Activated CD8-positive, alpha-beta T cell treated with anti-CD3 and anti-CD28 coated beads, Interleukin-2, amount 10 ng/mL, durations not matched to agents 7 days and 5 days (primary cell): ENCODE measurements at places on chromosomes 16 and 17.

GRCh38 chr17:72730077-72730476, 362.4 kb downstream of the SLC39A11 start:
- no peak for DNase-seq
- peaks cover 32% of the 10 kb centered on the region for H3K4me1 ChIP-seq
- no peak overlapping the region for H3K4me3 ChIP-seq
- H3K36me3 ChIP-seq: no peaks in the 10 kb centered on the region
- H3K27me3 ChIP-seq: no peaks in the 10 kb centered on the region
- no peak overlapping the region for H3K27ac ChIP-seq

- H3K36me3 ChIP-seq: no peaks in the 10 kb centered on the region
- no peaks in the 10 kb centered on the region for H3K4me1 ChIP-seq
- no peak overlapping the region for H3K27ac ChIP-seq
- H3K4me3 ChIP-seq: no peak overlapping the region
- no peak for DNase-seq
Observed at GRCh38 chr16:49341706-49342105, 31.9 kb upstream of the C16orf78 start.

GRCh38 chr16:4624827-4625559, 367 bp downstream of the MGRN1 start:
- H3K27ac ChIP-seq: peak overlapping the region; percentile 97
- peaks cover 36% of the 10 kb centered on the region for H3K4me1 ChIP-seq
- H3K4me3 ChIP-seq: peak overlapping the region; percentile 99
- no peaks in the 10 kb centered on the region for H3K27me3 ChIP-seq
- peaks cover 24% of the 10 kb centered on the region for H3K36me3 ChIP-seq
- DNase-seq: peak; percentile 77

DNA sequence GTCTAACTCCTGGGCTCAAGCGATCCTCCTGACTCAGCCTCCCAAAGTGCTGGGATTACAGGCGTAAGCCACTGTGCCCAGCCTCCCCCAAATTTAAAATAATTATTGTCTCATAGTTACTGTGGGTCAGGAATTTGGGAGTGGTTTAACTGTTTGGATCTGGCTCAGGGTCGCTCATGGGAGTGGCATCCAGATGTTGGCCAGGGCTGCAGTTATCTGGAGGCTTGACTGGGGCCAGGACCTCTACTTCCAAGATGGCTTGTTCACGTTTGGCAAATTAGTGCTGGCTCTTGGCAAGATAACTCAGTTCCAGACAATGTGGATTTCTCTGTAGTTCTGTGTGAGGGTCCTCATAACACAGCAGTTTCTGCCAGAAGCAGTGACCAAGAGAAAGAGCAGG, 8.0 kb downstream of the TEN1 start:
- H3K4me3 ChIP-seq: no peak overlapping the region
- H3K4me1 ChIP-seq: no peaks in the 10 kb centered on the region
- H3K27me3 ChIP-seq: no peaks in the 10 kb centered on the region
- no peak overlapping the region for H3K27ac ChIP-seq

- H3K4me1 ChIP-seq: peaks cover 23% of the 10 kb centered on the region
- no peak overlapping the region for H3K27ac ChIP-seq
- peaks cover 68% of the 10 kb centered on the region for H3K36me3 ChIP-seq
- no peak overlapping the region for H3K4me3 ChIP-seq
- no peaks in the 10 kb centered on the region for H3K27me3 ChIP-seq
Observed at GRCh38 chr17:58092101-58092796, 9.0 kb downstream of the DYNLL2 start.

- peak overlapping the region; percentile 99 for H3K4me3 ChIP-seq
- H3K4me1 ChIP-seq: peaks cover 50% of the 10 kb centered on the region
- H3K27me3 ChIP-seq: no peaks in the 10 kb centered on the region
- H3K36me3 ChIP-seq: peaks cover 42% of the 10 kb centered on the region
- DNase-seq: peak; percentile 73
- H3K27ac ChIP-seq: peak overlapping the region; percentile 90
Observed at GRCh38 chr17:74749279-74750038, 1.0 kb downstream of the NHERF1 start.

DNA sequence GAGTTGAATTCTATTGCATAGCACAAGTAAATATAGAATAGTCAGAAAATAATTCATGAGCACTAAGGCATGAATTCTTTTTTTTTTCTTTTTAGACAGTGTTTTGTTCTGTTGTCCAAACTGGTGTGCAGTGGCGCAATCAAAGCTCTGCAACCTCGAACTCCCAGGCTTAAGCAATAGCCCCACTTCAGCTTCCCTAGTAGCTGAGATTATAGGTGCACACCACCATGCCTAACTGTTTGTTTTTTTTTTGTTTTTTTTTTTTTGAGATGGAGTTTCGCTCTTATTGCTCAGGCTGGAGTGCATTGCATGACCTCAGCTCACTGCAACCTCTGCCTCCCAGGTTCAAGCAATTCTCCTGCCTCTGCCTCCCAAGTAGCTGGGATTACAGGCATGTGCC, 16.6 kb downstream of the TUBD1 start:
- DNase-seq: no peak
- no peaks in the 10 kb centered on the region for H3K27me3 ChIP-seq
- H3K36me3 ChIP-seq: peaks cover 28% of the 10 kb centered on the region
- no peak overlapping the region for H3K27ac ChIP-seq

GRCh38 chr17:79258041-79258440, 183.4 kb downstream of the ENGASE start:
- no peak overlapping the region for H3K4me3 ChIP-seq
- H3K4me1 ChIP-seq: no peaks in the 10 kb centered on the region
- H3K36me3 ChIP-seq: no peaks in the 10 kb centered on the region
- no peak overlapping the region for H3K27ac ChIP-seq
- no peak for DNase-seq
- peaks cover 3% of the 10 kb centered on the region for H3K27me3 ChIP-seq

GRCh38 chr17:19376811-19377210, 1.5 kb upstream of the MAPK7 start:
- H3K4me3 ChIP-seq: peak overlapping the region; percentile 97
- H3K27me3 ChIP-seq: peaks cover 10% of the 10 kb centered on the region
- H3K36me3 ChIP-seq: peaks cover 28% of the 10 kb centered on the region
- DNase-seq: no peak
- peaks cover 34% of the 10 kb centered on the region for H3K4me1 ChIP-seq

DNA sequence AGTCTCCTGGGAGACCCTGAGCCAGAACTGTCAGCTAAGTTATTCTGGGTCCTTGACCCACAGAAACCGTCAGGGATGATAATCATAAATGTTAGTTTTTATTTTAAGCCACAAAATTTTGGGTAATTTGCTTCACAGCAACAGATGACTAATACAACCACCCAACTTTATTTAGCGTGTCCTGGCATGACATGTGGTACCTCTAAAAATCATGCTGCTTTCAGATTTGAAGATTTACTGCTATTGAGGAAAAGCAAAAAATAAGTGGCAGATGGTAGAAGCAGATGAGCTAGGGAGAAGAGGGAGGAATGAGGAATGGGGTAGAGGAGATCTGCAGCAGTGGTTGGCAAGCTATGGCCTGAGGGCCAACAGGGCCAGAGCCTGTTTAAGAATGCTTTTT, 90.4 kb downstream of the TMEM100 start:
- no peak overlapping the region for H3K27ac ChIP-seq
- H3K4me1 ChIP-seq: no peaks in the 10 kb centered on the region
- peaks cover 14% of the 10 kb centered on the region for H3K27me3 ChIP-seq
- no peak for DNase-seq
- no peaks in the 10 kb centered on the region for H3K36me3 ChIP-seq

DNA sequence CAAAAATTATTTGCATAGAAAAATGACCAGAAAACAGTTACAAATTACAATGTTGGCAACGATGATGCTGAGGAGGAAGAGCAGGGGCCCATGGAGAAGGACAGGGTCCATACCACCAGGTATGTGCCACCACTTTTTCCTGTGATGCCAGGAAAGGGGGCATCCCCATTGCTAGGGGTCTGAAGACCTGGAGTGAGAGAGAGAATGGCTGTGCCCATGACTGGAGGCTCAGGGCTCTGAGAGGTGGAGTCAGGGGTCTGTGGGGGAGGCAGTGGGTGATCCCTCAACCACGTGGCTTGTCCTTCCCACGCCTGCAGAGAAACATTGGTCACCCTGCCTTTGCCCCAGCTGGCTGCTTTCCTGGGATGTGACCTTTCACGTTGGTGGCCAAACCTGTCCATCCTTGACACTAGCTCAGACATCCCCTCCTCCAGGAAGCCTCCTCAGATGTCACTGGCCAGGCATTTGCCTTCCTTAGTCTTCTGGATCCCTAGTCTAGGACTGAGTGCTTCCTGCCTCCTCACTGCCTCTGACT, 51.4 kb downstream of the SOCS1 start:
- H3K4me3 ChIP-seq: no peak overlapping the region
- DNase-seq: no peak
- H3K27me3 ChIP-seq: no peaks in the 10 kb centered on the region
- peak overlapping the region; percentile 54 for H3K27ac ChIP-seq

- no peak for DNase-seq
- H3K36me3 ChIP-seq: peaks cover 85% of the 10 kb centered on the region
- H3K4me1 ChIP-seq: peaks cover 8% of the 10 kb centered on the region
- H3K27ac ChIP-seq: no peak overlapping the region
- no peaks in the 10 kb centered on the region for H3K27me3 ChIP-seq
- no peak overlapping the region for H3K4me3 ChIP-seq
Observed at GRCh38 chr16:17125671-17126070, 345.1 kb downstream of the XYLT1 start.

GRCh38 chr16:2160915-2161551, 5.5 kb downstream of the TRAF7 start:
- no peaks in the 10 kb centered on the region for H3K27me3 ChIP-seq
- peaks cover 22% of the 10 kb centered on the region for H3K4me1 ChIP-seq
- H3K4me3 ChIP-seq: no peak overlapping the region
- H3K27ac ChIP-seq: no peak overlapping the region
- peaks cover 9% of the 10 kb centered on the region for H3K36me3 ChIP-seq

DNA sequence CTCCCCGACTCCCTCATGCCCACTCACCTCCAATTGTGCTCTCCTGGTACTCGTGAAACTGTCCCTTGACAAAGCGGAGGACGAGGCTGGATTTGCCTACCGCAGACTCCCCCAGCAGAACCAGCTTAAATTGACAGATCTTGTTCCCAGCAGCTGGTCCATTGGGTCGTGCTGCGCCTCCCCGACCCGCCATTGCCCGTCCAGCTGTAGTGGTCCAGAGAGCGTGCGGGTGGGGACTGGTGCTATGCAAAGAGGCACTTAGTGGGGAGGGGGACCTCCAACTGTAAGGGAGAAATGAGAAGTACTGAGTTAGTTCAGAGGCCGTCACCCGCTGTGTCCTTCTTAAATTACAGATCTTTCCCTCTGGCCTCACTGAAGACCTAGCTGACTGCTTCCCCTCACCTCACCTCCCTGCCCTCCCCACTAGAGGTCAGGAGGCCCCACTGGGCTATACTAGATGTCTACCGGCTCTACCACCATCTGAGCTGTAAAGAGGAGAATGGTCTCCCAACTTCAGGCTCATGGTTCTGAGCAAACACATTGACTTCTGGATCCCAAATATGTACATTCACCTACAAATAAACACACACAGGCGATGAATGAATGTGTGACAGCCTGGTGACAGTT, 7.8 kb downstream of the HSPB9 start:
- no peak for DNase-seq
- H3K4me1 ChIP-seq: peaks cover 39% of the 10 kb centered on the region
- H3K4me3 ChIP-seq: no peak overlapping the region
- H3K27ac ChIP-seq: peak overlapping the region; percentile 32
- H3K27me3 ChIP-seq: no peaks in the 10 kb centered on the region
- peaks cover 56% of the 10 kb centered on the region for H3K36me3 ChIP-seq

DNA sequence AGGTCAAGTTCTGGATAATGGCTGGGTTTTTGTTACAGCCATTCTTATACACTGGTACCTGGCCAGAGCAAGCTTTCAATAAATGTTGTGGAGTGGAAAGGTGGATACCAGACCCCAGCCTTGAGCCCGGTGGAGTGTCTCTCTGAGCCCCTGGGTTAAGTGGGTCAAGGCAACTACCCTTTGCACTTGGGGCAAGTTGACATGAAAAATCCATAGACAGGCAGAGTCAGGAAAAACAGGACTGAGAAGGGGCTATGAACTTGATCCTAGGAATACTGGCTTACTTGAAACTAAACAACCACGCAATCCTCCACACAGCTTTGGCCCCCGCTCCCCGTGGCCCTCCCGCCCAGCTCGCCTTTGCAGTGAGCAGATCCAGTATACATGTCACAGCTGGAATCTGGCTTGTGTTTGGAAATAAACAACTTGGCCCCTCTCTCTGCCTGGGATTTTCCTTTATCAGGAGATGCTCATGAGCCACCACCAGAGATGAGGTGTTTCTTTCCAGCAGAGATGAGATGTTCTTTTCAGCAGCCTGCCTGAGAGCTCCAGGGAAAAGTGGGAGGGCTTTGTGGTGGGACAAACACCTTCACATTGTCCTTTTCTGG, 65.9 kb downstream of the KSR1 start:
- H3K4me1 ChIP-seq: peaks cover 58% of the 10 kb centered on the region
- H3K27me3 ChIP-seq: no peaks in the 10 kb centered on the region
- no peak for DNase-seq
- peaks cover 8% of the 10 kb centered on the region for H3K36me3 ChIP-seq
- no peak overlapping the region for H3K27ac ChIP-seq

GRCh38 chr17:68794636-68795434, 160.4 kb downstream of the ABCA8 start:
- H3K4me3 ChIP-seq: peak overlapping the region; percentile 32
- peaks cover 2% of the 10 kb centered on the region for H3K36me3 ChIP-seq
- peak overlapping the region; percentile 67 for H3K27ac ChIP-seq

DNA sequence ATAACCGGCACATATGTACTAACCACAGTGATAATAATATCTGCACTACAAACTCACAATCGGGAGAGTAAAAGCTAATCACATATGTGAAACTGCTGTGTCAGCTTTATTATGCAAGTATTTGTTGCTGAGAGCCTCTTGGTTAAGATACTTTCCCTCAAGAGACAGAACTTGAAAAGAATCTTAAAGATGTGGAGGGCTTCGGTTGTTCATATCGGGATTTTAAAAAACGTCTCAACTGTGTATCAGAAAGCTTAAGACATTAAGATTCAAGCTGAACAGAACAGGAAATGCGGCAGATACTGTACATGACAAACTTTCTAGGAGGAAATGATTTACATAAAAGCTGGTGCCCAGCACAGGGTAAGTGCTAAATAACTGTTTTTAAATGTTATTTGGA, 27.5 kb upstream of the HLF start:
- no peak overlapping the region for H3K27ac ChIP-seq
- peaks cover 16% of the 10 kb centered on the region for H3K4me1 ChIP-seq
- no peak for DNase-seq
- H3K4me3 ChIP-seq: peak overlapping the region; percentile 38
- no peaks in the 10 kb centered on the region for H3K36me3 ChIP-seq
- peaks cover 28% of the 10 kb centered on the region for H3K27me3 ChIP-seq

DNA sequence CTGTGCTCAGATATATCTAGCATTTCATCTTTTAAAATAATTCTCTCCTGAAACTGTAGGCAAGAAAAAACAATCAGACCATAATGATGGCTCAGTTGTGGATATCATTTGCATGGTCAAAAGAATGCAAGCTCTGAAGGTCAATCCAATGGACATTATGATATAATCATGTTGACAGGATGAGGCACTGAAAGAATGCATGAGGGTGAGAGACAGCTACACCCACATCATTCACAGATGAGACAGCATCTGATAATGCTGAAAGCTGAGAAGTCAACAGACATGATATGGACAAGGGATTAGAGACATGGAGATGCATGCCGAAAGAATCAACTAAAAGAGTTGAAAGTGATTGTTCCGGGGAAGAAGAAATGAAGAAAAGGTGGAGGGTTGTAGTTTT, 346.4 kb upstream of the CDH5 start:
- no peaks in the 10 kb centered on the region for H3K4me1 ChIP-seq
- no peaks in the 10 kb centered on the region for H3K36me3 ChIP-seq
- no peaks in the 10 kb centered on the region for H3K27me3 ChIP-seq
- no peak overlapping the region for H3K27ac ChIP-seq

- peak overlapping the region; percentile 92 for H3K4me3 ChIP-seq
- H3K27ac ChIP-seq: peak overlapping the region; percentile 79
Observed at GRCh38 chr17:77959926-77960521, 1.5 kb downstream of the TNRC6C start.
